ENCODE measurements at places on chromosomes 2 and 18.

- DNase-seq, result no peak
Measured at GRCh38 chr2:182763311-182763912, 47.4 kb downstream of the DNAJC10 start.

DNA sequence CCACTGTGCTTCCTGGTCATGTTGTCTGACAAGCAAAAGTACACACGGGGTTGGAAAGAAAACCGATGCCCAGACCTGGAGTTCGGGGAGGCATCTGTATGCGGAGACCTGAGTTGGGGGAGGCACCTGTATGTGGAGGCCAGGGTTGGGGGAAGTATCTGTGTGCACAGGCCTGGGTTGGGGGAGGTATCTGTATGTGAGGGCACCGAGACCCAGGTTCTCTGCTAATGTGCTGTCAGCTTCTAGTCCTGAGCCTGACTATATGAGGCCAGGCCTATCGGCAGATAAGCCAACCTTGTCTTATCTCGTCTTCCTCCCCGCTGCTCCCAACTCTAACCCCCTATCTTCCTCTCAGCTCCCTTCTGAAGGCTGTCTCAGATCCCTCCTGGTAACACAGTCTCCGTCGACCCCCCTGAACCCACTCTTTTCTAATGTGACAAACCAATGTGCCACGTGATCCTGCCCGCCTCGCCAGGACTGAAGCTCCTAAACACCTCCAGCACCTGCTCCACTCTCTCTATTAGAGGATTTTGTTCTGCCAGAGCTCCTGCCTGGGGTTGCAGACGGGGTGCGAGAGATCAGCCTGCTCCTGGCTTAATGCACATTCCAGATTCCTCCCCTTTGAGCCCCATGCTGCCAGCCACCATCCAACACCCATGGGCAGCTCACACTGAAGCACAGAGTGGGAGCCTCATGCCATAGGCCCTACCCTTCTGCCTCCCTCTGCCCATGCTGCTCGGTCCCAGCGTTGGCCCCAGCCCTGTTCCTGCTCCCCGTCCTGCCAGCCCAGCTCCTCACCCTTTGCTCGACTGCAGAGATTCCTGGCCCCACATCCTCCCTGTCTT lies 188.4 kb downstream of the SH3BP4 start:
- no peak for DNase-seq

GRCh38 chr18:44761812-44762211 lies 81.1 kb downstream of the SETBP1 start:
- no peak for DNase-seq

GRCh38 chr2:121810959-121811853 lies 55.8 kb downstream of the TSN start:
- no peak for DNase-seq

- no peak for DNase-seq
Measured at GRCh38 chr2:100784681-100785080, 35.3 kb upstream of the NPAS2 start.

DNA sequence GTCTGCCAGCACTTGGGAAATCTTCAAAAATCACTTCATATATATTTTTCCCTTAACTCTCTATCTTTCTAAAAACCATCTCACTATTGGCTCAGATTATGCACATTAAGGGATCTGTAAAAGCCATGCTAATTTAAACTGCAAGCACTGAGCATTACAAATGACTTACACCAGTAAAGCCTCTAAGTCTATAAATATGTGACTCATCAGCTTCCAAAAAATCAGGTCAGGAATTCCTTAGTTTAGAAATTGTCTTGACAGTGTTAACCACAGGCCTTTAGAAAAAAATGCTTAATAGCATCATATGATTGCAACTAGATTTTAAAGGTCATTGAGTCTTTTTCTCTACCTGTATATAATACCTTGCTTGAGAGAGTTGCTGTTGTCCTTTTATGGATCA lies 1113.6 kb upstream of the PIK3C3 start:
- no peak for DNase-seq

GRCh38 chr2:102061962-102062795 lies 70.4 kb downstream of the IL1R2 start:
- DNase-seq, result no peak

- DNase-seq, result no peak
Measured at GRCh38 chr2:168295051-168295450, 47.7 kb upstream of the STK39 start.

GRCh38 chr2:149579972-149580882 lies 7.3 kb downstream of the MMADHC start:
- DNase-seq, result no peak

- DNase-seq, result no peak
Measured at GRCh38 chr2:27754831-27755230, 16.7 kb upstream of the MRPL33 start.

DNA sequence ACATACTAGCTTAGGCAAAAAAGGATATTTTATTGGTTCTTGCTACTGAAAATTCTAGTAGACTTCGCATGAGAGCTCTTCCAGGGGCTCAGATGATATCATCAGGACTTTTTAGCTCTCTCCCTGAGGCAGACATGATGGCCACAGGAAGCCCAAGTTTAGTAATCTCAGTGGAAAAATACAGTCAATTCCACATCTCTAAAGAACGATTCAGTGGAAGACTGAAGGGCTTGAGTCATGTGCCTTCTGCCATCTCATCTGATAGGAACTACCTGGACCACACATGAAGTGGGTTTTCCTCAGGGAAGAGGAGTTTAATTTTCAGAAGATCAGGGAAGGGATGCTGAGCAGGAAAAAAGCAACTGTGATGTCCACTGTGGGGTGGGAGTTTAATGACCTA lies 117.3 kb downstream of the TTC27 start:
- DNase-seq, result no peak

- no peak for DNase-seq
Measured at GRCh38 chr2:162215162-162215561, 28.1 kb downstream of the FAP start.

GRCh38 chr2:127859712-127860085 lies 1.7 kb upstream of the POLR2D start:
- DNase-seq, result peak; percentile 36

- no peak for DNase-seq
Measured at GRCh38 chr2:64273524-64274398, 129.5 kb upstream of the PELI1 start.

DNA sequence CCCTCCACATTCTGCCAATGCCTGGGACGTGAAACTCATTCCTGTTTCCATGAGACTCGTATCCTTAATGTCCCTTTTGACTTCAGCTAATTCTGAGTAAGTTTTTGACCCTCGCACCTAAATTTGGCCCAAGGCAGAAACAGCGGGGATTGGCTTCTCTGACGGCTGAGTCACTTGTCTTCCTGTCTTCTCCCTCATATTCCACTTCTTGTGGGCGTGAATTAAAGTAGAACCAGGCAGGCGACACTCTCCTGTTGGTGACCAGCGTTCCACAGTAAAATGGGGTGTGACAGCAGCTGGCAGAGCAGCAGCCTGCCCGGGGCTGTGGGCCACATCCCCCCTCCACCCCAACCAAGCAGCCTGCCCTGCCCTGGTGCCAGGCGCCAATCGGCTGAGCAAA lies 15.5 kb downstream of the TTC32 start:
- DNase-seq, result no peak

GRCh38 chr2:240351826-240352426 lies 83.5 kb upstream of the GPC1 start:
- DNase-seq, result no peak

DNA sequence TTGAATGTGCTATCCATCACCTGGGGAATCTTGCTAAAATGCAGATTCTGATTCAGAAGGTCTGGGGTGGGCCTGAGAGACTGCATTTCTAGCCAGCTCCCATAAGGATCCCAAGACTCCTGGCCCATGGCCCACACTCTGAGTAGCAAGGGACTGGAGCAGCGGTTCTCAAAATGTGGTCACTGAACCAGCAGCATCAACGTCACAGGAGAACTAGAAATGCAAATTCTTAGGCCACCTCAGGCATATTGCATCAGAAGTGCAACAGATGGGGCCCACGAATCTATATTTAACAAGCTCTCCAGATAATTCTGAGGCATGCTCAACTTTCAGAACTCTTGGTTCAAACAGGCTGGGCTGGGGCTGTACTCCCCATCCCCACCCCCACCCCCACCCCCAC lies 74.6 kb downstream of the DHRS9 start:
- DNase-seq, result no peak

DNA sequence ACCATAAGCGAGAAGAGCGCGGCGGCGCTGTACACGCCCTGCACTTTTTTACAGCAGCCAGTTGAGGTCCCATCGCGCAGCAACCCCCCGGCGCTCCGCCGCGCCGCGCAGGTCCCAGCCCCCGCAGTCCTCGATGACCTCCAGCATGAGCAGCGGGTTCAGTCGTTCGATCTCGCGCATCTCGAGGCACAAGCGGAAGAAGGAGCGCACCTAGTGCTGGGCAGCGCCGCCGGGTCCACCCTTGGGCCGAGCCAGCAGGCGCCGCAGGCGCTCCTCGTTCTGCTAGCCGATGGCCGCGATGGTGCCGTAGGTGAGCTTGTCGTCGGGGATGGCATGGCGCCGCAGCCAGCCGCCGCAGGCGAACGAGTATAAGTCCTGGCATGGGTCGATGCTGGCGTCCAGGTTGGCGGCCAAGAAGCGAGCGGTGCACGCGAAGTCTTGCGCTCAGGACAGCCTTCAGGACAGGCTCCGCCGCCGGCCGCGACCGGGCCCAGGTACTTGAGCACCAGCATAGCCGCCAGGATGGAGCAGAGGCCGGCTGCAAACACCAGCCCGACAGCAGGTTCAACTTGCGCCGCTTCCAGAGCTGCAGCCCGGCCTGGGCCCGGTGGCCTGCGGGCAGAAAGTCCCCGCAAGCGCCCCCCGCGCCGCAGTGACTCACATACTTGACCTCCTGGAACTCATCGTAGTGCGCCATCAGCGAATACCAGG lies 8.3 kb downstream of the ALPP start:
- no peak for DNase-seq

GRCh38 chr2:169732583-169733358 lies 861 bp upstream of the KLHL23 start:
- DNase-seq, result no peak

DNA sequence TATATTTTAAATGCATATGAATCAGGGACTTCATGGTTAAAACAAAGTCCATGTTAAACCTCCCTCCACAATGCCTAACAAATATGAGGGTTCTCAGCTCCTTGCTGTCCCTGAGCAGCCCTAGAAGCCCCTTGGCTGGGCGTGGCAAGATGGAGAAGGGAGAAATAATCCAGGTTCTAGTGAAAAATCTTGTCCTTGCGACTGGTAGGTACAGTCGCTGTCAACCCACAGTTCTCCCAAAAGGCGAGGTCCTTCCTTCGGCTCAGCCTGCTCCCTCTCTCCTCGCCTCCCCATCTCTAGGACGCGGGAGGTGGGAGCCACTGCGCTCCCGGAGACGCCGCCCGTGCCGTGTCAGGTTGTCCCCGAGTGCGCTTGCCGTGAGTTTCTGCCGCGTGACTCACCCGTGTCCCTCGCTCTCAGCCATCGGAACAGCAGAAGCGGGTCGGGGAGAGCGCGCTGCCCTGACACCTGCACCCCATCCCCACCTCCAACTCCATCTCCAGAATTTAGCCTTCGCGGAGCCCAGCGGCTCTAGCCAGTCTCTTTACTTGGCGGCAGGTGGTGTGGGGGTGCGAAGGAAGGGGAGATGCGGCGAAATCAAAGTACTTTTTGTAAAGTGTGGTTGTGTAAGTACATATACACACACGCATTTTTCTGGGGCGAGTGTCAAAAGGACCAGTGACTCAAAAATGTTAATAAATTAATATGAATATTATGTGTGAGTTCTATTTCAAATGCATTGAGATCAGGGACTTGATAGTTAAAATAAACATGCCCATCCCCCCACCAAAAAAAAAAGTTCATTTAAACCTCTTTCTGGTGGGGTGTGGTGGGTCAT lies 65.1 kb upstream of the TMEM17 start:
- no peak for DNase-seq

- DNase-seq, result no peak
Measured at GRCh38 chr2:139123795-139124194, 343.6 kb upstream of the NXPH2 start.

- DNase-seq, result no peak
Measured at GRCh38 chr2:171341394-171342066, 92.3 kb downstream of the METTL8 start.

GRCh38 chr18:58057291-58057965 lies 13.4 kb downstream of the NEDD4L start:
- no peak for DNase-seq

GRCh38 chr2:127651971-127652550 lies 6.1 kb downstream of the GPR17 start:
- no peak for DNase-seq

- no peak for DNase-seq
Measured at GRCh38 chr2:47161475-47161874, 6.4 kb upstream of the STPG4 start.

DNA sequence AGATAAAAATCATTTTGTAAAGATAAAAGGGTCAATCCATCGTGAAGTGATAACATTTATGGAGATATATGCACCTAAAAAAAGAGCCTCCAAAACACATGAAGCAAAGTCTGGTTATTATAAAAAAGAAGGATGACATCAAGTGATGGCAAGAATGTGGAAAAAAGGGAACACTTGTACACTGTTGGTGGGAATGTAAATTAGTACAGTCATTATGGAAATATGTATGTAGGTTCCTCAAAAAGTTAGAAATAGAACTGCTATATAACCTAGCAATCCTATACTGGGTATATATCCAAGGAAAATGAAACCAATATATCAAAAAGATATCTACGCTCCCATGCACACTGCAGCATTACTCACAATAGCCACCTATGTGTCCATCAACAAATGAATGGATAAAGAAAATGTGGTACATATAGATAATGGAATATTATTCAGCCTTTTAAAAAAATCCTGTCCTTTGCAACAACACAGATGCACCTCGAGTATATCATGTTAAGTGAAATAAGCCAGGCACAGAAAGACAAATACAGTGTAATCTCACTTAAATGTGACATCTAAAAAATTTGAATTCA lies 28.9 kb downstream of the ABCB11 start:
- DNase-seq, result no peak

GRCh38 chr18:45712061-45712460 lies 11.9 kb upstream of the SLC14A1 start:
- DNase-seq, result no peak

GRCh38 chr2:238061315-238062202 lies 758 bp downstream of the SCLY start:
- DNase-seq, result no peak

DNA sequence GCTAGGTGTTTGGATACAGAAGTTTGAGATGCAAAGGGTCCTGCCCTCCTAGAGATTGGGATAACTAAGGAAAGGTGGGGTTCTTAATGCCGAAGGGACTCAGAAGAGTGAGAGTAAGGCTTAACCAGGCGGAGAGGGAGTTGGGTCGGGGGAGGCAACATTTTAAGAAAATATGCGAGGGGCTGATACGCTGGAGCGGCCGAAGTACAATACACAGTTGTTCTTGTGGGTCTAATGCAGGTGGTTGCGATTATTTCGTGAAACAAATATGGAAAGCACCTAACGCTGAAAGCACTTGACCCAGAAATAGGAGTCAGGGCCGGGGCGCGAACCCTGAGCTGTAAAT lies 344 bp upstream of the MRPL33 start:
- no peak for DNase-seq

DNA sequence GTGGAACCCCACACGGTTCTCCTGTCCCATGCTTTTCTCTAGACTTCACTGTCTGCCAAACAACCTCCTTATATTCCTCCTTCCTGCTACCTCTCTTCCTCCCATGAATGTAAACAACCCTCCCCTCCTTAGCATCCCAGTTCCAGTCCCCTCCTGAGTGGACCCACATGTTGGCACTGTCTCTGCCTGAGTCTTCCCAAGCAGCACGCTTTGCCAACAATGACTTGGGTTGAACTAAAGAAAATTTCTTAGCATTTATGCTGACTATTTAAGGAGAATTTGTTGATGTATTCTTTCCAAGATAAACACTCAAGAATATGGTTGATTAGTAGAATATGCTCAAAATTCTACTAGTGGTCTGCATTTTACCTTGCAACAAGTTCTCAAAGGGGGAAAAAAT lies 338.0 kb downstream of the TNS1 start:
- no peak for DNase-seq

- no peak for DNase-seq
Measured at GRCh38 chr2:168085801-168086361, 161.5 kb downstream of the STK39 start.
